ENCODE measurements at places on chromosomes 6 and 20.
A peak's percentile ranks its signal among the peaks of the same experiment; 100 is the strongest.

DNA sequence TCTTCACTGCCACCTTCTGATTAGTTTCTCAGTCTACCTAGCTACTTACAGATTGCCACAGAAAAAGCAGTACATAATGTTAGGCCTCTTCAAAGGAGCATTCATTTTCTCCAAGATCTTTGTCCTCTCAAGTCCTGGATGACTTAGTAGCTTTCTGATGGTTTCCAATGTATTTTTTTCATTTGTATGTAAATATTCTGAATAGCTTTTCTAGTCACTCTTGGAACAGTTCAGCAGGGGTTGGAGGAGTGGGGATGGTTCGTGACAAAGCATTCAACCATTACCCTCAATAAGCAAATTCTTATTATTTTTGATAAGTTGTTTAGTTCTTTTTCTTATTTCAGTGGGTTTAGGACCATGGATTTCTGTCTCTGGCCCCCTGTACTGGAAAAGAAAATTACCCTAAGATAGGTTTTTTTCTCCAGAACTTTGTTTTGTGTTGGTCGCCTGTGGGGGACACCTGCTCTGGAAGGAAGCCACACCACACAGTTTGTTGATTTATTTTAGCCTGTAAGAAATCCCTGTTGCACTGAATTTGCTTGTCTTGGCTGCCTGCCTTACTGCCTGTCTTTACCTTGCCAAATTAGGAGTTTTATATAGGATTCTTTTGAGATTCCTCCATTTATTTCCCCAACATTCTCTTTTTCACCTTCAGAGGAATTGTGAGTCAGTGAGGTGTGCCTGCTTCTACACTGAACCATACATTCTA lies 247.9 kb downstream of the RFPL4B start:
- DNase-seq = no peak

- no peak for DNase-seq
These were observed 91.0 kb upstream of the ESR1 start for GRCh38 chr6:151716526-151716932.

DNA sequence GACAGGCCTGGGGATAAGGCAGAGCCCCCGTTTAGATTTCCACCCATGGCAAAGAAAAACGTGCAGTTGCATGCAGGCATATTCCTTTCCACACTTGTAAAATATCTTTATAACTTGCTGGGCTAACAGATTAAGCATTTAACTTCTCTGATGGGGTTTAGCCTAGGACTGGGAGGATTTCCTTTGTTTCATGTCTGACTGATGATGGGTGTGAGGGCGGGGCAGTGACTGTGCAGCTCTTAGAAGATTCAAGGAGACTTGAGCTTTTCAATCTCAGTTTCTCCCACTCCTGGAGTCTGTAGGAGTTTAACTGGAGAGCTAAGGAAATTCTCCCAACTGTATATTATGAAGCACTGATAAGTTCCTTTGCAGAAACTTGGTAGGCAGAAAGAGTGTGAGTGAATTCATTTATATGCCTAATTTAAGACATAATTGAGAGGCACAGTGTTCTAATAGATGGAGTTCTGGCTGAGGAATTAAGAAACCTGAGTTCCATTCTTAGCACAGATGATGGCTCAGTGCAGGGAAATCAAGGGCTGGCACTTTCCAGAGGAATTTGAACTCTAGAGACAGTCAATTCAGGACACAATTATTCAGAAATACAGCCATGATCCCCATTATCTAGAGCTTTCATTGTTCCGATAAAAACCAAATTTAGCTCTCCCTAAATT lies 214.6 kb upstream of the CNR1 start:
- DNase-seq = peak; percentile 32

GRCh38 chr6:52642368-52642767 lies 28.5 kb upstream of the TMEM14A start:
- no peak for DNase-seq

DNA sequence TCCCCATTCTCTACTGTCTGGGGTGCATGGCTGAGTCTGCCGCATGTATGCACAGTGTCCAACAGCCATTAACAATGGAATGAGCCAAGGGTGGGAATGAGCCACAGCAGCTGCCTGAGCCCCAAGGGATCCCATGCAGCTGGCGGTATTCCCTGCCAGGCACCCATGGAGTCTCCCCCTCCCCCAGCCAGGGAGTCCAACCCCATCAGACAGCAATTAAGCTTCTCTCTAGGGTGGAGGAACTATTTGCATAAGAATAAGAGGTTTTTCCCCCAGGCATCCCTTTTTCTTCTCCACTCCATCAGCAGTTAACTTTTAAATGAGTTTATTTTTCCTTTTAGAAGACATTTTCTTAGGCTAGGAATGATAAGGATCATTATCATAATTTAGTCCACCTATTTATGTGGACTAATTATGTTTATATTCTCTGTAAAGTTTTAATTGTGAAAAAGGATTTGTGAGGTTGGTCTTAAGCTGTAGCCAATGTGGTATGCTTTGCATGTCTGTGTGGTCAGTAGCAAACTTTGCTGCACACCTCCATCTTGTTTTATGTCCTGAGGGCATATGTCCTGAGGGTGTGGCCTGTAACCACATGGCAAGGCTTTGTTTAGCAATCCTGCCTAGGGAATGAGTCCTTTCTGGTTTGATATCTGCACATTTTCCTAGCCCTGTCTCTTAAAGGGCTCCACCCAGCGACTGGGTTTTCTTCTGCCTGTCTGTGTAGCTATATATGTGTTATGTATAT lies 158.9 kb upstream of the OLIG3 start:
- DNase-seq = no peak

Measured in brain (organoid and tissue), 16 donors.